Fibroblast of pulmonary artery (primary cell): ENCODE measurements at places on chromosomes 5 and 9.

DNA sequence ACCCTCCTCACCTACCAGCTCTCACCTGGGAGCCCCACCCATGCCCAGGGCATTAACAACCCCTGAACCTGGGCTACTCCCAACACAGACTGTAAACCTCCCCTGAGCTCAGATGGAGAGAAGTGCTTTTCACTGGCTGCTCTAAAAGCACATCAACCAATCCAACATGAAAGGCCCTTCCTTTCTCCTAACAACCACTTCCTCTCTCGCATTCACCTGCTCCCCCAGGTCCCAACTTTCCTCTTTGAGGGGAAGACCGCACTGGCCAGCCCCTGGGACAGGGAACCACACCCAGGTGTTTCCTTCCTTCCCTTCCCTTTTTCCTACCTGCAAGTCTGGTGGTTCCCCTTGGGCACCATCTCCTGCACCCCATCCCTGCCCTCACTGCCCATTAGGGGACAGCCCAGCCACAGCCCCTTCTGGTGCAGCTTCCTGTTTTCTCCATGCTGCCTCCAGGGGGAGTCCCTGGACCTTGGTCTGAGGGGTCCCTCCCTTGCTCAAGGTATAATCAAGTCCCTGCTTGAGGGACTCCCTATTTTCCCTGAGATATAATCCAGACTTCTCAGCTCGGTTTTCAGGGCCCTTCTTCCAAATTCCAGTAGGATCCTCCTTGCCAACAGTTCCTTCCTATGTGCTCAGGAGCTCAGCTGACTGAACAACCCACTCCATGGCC is 30.5 kb upstream of the DAB2IP start:
- peak; percentile 33 for DNase-seq

- peak; percentile 99 for DNase-seq
Measured at GRCh38 chr5:82396871-82397514, 118.8 kb upstream of the RPS23 start.

- no peak for DNase-seq
Measured at GRCh38 chr9:86326536-86326935, 27.7 kb downstream of the TUT7 start.

- no peak for DNase-seq
Measured at GRCh38 chr5:66671305-66671704, 75.1 kb downstream of the MAST4 start.

- DNase-seq = peak; percentile 30
Measured at GRCh38 chr5:107104040-107104995, 566.4 kb downstream of the EFNA5 start.

DNA sequence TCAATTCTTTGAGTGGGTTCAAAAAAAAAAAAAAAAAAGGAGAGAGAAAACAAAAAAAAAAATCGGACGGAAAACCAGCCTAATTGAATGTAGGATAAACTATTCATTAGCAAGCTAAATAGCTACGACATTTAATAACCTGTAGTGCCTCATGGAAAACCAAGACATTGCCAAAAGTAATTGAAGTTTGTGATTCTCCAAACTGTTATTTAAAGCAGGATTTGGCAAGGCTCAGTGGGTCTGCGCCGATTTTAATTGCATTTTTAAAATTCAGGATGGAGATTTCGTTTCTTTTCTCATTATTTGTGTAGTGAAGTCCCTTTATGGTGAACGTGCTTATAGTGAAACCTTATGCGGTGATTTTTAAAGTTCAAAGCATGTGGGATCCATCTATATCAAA is 127.2 kb upstream of the NFIB start:
- DNase-seq = no peak

DNA sequence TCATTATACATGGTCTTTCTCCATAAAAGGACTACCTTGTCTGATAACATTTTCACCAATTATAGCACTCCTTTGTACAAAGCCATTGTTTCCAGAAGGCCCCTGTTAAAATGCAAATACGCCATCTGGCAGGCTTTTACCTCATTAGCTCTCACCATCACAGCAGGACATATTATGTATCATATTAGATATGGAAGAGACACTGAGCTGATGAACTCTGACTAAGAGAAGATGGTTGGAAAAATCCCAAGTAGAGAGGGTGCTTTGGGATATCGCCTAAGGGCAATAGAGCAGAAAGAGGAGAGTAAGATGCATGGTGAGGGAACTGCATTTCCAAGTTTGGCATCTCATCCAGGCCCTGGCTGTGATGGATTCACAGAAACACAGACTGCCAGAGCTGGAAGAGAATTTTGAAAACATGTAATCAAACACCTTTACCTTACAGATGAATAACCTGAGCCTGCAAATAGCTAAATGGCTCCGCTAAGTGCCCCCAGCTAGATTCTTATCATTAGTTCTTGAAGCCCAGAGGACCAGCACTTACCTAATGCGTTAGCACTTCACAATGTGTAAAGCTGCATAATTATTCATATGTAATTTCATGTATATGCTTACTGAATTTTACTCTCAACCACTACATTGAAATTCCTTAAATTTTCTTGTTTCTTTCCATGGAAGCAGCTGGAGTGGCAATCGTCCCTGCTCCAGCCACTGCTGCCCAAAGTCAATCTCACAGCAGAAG is 393.6 kb upstream of the IZUMO3 start:
- no peak for DNase-seq

DNA sequence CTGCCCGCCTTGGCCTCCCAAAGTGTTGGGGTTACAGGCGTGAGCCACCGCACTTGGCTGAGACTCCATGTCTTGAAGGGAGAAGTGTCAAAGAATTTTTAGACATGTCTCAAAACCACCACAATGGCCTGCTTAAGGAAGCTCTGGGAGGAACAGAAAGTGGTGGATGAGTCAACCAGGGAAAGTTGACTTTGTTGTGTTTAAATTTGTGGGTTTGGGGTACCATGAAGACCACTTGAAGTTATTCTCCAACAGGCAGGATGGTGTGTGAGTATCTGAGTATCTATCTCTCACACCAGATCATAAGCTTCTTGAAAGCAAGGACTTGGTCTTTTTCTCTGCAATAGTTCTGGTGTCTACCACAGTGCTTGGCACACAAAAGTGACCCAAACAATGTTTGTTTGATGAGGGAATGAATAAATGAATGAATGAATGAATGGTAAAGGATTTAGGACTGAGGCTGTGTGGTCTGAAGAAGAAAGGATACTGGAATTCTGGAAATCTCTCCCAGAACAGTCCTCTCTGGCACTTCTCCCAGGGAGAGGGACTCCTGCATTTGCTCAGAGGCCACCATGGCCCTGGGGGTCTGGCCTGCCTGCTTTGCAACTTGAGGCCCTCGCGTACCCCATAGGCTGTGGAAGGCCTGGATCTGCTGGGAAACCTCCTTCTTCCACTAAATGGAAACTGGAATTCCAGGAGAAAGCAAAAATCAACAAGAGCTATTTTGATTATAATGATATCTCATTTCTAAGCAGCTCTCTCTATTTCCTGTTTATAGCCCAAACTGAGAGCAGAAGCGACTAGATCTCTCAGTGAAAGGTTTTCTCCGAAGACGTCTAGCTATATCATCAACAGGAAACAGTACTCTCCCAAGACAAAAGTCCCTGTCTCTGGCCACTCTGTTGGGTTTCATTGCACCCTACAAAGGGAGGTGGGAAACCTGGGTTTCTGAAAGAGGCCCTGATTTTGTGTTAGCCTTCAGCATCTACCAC is 187.9 kb downstream of the PALM2AKAP2 start:
- DNase-seq = no peak

- DNase-seq = no peak
Measured at GRCh38 chr5:17912794-17913193, 278.5 kb downstream of the TAF11L14 start.

DNA sequence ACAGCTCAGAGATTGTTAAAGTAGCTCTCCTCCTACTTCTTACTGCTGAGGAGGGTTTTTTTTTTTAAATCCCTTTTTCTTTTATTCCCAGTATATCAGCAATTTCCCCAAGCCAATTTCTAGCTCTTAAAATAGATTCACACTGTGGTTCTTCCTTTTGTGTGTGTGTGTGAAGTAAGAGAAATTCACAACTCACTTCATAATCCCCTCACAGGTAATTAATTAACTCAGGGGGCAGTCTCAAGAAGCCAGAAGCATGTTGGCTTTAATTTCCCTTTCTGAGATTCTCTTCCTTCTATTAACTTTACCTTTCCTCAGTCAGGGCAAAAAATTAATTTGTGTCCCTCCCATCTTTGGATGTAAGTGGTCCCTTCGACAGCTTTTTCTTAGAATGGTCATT is 71.0 kb upstream of the HMHB1 start:
- no peak for DNase-seq

GRCh38 chr5:80516826-80517225 is 28.9 kb downstream of the FAM151B start:
- DNase-seq = peak; percentile 87

- DNase-seq = peak; percentile 25
Measured at GRCh38 chr5:163502521-163502920, 2.9 kb upstream of the MAT2B start.

GRCh38 chr9:11039006-11039405 is 426.2 kb upstream of the PTPRD start:
- DNase-seq = no peak

- peak; percentile 52 for DNase-seq
Measured at GRCh38 chr9:129481810-129482511, 138.9 kb downstream of the C9orf50 start.
